Activated CD4-positive, alpha-beta T cell treated with anti-CD3 and anti-CD28 coated beads, Interleukin-2, amount 10 ng/mL, durations not matched to agents 24 days and 14 days (primary cell): ENCODE measurements at places on chromosomes 6 and 20. TPM values are rescaled to one million over a fixed set of nuclear protein-coding genes. Genes with fewer than 3 reads are reported as not detected.

The ABHD16B gene
- 0.19 TPM in 1 of 2 replicates, not detected in the other for total RNA-seq

The SLC32A1 gene
- total RNA-seq: not detected in 2 replicates

The TCFL5 gene
- total RNA-seq: 5.8 and 6.2 TPM in 2 replicates

The CLIC5 gene
- total RNA-seq: 1.1 and 2.0 TPM in 2 replicates

The HLA-DRB5 gene
- total RNA-seq: 5.1 and 6.0 TPM in 2 replicates

The SRMS gene
- not detected in 2 replicates for total RNA-seq

The ULBP1 gene
- total RNA-seq: 0.49 and 0.76 TPM in 2 replicates

The TMEM244 gene
- not detected in 2 replicates for total RNA-seq

The CALHM4 gene
- total RNA-seq: not detected in 2 replicates

The PRKN gene
- total RNA-seq: not detected in 2 replicates

The OR2H1 gene
- total RNA-seq: not detected in 2 replicates

The SLC17A3 gene
- total RNA-seq: 0.58 and 0.99 TPM in 2 replicates

The CEP43 gene
- total RNA-seq: 21.1 and 23.0 TPM in 2 replicates

The PRSS35 gene
- not detected in 2 replicates for total RNA-seq

The C6orf132 gene
- total RNA-seq: 0.21 and 0.40 TPM in 2 replicates

The ZSCAN23 gene
- 1.2 and 2.8 TPM in 2 replicates for total RNA-seq

The CDSN gene
- not detected in 2 replicates for total RNA-seq

The EFCAB8 gene
- 0.33 and 0.54 TPM in 2 replicates for total RNA-seq

The NOX3 gene
- total RNA-seq: not detected in 2 replicates

The OOEP gene
- 0.47 TPM in 2 replicates for total RNA-seq

The OARD1 gene
- 30.7 and 31.7 TPM in 2 replicates for total RNA-seq

The PRICKLE4 gene
- not detected in 2 replicates for total RNA-seq
